MV-4-11 (cell line): ENCODE measurements at places on chromosomes 3 and 15.

GRCh38 chr3:3589715-3590130, 209.5 kb upstream of the LRRN1 start:
- DNase-seq: peak; percentile 97

DNA sequence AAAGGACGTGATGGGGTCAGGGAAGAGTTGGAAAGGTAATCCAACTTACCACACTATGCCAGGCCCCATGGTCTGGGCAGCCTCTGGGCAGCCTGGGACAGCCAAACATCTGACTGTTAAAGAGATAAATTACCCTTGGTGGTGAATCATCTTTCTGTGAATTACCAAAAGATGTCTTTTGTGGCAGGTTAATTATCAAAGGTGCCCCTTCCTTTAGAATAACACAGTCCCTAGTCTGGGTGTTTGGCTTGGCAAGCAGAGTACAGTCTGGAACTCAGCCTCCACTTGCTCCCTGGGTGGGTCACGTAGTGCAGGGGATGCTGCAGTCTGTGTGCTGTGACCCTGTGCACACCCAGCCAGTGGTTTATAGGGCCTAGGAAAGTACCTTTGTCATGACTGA, 113.1 kb downstream of the ZNF621 start:
- DNase-seq: no peak

- no peak for DNase-seq
These were observed 28.9 kb downstream of the PRTG start for GRCh38 chr15:55714064-55714463.

- DNase-seq: no peak
These were observed 302.9 kb upstream of the ARHGEF26 start for GRCh38 chr3:153818338-153818737.

DNA sequence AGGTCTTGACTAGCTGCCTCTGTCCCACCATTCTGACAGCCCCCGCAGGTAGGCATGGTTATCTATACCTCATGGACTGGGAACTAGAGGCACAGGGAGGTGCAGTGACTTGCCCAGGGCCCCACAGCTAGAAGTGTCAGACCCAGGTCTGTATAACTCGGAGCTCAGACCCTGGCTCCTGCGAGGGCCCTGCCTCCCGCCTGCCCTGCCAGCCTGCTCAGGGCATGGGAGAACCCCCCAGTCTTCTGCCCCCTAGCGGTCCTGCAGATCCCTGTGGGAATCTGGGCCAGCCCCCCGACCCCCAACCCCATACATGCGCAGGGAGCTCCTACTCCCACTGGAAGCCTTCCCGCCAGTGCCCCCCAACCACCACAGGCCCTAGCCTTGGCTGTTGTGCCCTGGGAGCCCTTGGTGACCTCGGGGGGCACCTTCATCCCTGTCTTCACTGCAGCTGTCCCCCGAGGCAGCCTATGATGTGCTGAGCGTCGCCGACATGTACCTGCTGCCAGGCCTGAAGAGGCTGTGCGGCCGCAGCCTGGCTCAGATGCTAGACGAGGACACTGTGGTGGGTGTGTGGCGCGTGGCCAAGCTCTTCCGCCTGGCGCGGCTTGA, 6.9 kb downstream of the ABTB1 start:
- DNase-seq: no peak

GRCh38 chr3:147930232-147930807, 521.2 kb downstream of the ZIC1 start:
- no peak for DNase-seq

DNA sequence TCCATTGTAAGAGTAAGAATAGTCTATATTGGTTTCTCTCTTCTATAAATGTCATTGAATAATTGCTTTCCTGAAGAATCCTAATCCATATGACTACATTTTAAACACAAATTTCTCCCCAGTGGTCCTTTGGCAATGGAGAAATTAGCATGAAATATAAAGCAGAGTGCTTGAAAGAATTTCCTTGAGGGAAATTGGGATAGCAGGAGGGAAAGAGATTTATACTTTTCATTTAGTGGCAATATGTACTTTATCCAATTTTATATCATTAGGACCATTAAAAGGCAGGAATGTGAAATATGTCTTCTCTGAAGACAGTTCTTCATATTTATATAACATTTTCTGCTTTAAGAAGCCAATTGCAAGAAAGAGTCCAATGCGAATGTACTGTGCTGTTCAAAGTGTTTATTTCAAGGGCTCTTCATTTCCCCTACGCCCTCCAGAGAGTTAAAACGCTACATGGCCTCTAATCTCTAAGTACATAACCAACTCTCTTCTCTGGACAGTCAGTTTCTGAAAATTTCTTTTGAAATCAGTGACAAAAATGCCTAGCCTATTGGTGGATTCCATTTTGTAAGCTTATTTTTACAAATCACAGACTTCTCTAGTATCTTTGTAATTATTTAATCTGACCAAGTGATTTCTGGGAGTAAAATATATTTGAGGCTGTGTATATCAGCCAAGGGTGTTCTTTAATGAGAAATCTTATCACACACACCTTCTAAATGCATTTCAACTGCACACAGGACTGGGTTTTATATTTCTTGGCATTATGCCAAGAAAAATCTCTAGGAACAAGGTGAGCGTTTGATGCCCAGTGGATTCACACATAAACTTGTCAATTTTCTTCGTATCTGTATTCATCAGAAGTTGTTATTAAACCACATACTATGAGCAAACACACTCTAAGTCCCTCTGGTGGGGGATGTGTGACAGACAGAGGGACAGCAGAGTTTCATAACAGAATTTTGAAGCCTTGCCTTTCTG, 51.2 kb downstream of the KCNAB1 start:
- DNase-seq: no peak
